ENCODE measurements at places on chromosomes 11 and 22. TPM values are rescaled to one million over a fixed set of nuclear protein-coding genes. Genes with fewer than 3 reads are reported as not detected.

The SLC22A12 gene
- not detected for total RNA-seq

The HTR3B gene
- total RNA-seq, result not detected

The PRG3 gene
- not detected for total RNA-seq

The MPPED1 gene
- total RNA-seq, result 6.4 TPM

The ZBTB3 gene
- total RNA-seq, result 19.1 TPM

The KMT5B gene
- total RNA-seq, result 57.7 TPM

The DNAJB7 gene
- total RNA-seq, result not detected

The GGTLC3 gene
- total RNA-seq, result 2.3 TPM

The GAL gene
- 4.8 TPM for total RNA-seq

The ANO1 gene
- total RNA-seq, result 34.6 TPM

The CYP2D6 gene
- 0.73 TPM for total RNA-seq

The C11orf91 gene
- not detected for total RNA-seq

The C11orf97 gene
- total RNA-seq, result not detected

The C22orf15 gene
- not detected for total RNA-seq

The PHF21B gene
- total RNA-seq, result 27.3 TPM

The ELMOD1 gene
- 0.36 TPM for total RNA-seq

The PLAAT5 gene
- not detected for total RNA-seq

The APOL3 gene
- 18.8 TPM for total RNA-seq

The MS4A7 gene
- total RNA-seq, result 7.6 TPM

The TMEM191B gene
- not detected for total RNA-seq

The HORMAD2 gene
- 6.9 TPM for total RNA-seq

The LAYN gene
- total RNA-seq, result 12.8 TPM

The CSNK2A3 gene
- 1.1 TPM for total RNA-seq

The TTC36 gene
- total RNA-seq, result 7.7 TPM

The TSGA10IP gene
- total RNA-seq, result not detected

The MYOD1 gene
- total RNA-seq, result not detected

The SYCE3 gene
- not detected for total RNA-seq

The KIF18A gene
- total RNA-seq, result 0.73 TPM

The MRGPRX4 gene
- total RNA-seq, result not detected

The PRODH gene
- 3.1 TPM for total RNA-seq

The FAM89B gene
- 68.6 TPM for total RNA-seq

The NEFH gene
- 149 TPM for total RNA-seq

The KRTAP5-7 gene
- total RNA-seq, result not detected

The CCS gene
- 31.0 TPM for total RNA-seq

The MMP26 gene
- 0.32 TPM for total RNA-seq

The OR51E2 gene
- total RNA-seq, result 100 TPM

The P2RX6 gene
- total RNA-seq, result 5.5 TPM

The RAB6A gene
- total RNA-seq, result 200 TPM

The FAM76B gene
- total RNA-seq, result 24.4 TPM

The LYVE1 gene
- total RNA-seq, result 2.5 TPM

The EHF gene
- total RNA-seq, result 164 TPM

The MOV10L1 gene
- 0.36 TPM for total RNA-seq

The OR51I1 gene
- not detected for total RNA-seq

All from prostate gland (tissue), 2 donors.